ENCODE measurements at places on chromosomes 7 and 10.

DNA sequence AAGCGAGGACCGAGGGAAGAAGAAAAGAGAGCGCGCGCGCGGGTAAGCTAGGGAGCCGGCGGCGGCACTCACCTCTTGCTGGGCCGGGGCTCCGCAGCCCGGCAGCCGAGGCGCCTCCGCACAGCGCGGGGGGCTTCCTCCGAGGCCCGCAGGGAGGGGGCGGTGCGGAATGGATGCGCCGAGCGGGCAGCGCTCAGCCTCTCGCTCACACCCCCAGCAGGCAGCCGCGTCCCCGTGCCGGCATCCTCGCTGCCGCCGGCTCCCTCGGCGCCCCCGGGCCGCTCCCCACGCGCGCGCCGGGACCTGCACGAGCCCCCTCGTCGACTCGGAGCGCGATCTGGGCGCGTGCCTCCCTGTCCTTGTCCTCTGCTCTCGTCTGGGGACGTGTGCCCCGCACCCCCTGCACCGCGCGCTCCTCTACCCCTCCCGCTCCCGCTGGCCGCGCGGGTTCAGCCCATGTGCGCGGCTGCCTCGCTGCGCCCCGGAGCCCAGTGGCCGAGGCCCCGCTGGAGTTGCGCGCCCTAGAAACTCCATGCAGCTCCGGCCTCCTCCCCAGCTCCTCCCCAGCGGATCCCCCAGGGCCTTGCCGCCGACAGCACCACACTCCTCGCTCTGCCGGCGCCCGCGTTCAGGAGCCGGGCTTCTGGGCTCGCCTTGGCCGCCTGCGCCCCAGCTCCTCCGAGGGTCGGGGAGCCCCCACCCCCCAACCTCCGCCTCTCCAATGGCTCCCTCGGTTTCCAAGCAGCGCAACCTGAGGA lies 75.3 kb downstream of the CALN1 start:
- H3K4me3 ChIP-seq, result peak overlapping the region; percentile 85
- H3K27ac ChIP-seq, result no peak overlapping the region
- peaks cover 20% of the 10 kb centered on the region for H3K4me1 ChIP-seq
- H3K27me3 ChIP-seq, result peaks cover 54% of the 10 kb centered on the region
- peak; percentile 66 for DNase-seq

- no peak overlapping the region for H3K27ac ChIP-seq
- no peak for DNase-seq
- no peaks in the 10 kb centered on the region for H3K27me3 ChIP-seq
- H3K4me3 ChIP-seq, result no peak overlapping the region
Observed at GRCh38 chr7:15560968-15561367, 847 bp downstream of the AGMO start.

- no peak overlapping the region for H3K27ac ChIP-seq
- DNase-seq, result no peak
- H3K36me3 ChIP-seq, result no peaks in the 10 kb centered on the region
- peaks cover 34% of the 10 kb centered on the region for H3K27me3 ChIP-seq
Observed at GRCh38 chr7:132066761-132067171, 509.5 kb downstream of the PLXNA4 start.

GRCh38 chr10:30158325-30158960 lies 99.1 kb upstream of the JCAD start:
- no peak overlapping the region for H3K27ac ChIP-seq
- no peak overlapping the region for H3K4me3 ChIP-seq
- peaks cover 7% of the 10 kb centered on the region for H3K27me3 ChIP-seq
- peaks cover 10% of the 10 kb centered on the region for H3K4me1 ChIP-seq
- DNase-seq, result no peak
- no peaks in the 10 kb centered on the region for H3K36me3 ChIP-seq

DNA sequence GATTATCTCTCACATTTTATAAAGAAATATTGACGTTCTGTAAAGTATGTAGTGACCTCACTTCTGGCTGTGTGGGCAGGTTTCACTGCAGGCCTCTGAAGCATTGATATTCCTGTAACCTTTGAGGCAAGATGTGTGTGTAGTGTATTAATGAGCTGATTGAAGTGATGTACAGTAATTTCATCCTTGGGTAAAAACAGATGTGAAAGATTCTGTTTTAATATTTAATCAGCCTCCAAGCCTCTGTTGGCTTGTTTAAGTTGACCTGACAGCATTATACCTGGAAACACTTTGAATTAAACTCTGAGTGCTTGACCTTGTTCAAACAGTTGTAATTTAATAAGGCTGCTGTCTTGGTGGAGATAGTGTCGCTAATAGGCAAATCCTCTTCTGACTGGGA lies 74.9 kb downstream of the KAT6B start:
- peak overlapping the region; percentile 0 for H3K27ac ChIP-seq
- H3K4me1 ChIP-seq, result peaks cover 35% of the 10 kb centered on the region
- DNase-seq, result no peak
- H3K27me3 ChIP-seq, result no peaks in the 10 kb centered on the region
- H3K36me3 ChIP-seq, result peaks cover 3% of the 10 kb centered on the region

DNA sequence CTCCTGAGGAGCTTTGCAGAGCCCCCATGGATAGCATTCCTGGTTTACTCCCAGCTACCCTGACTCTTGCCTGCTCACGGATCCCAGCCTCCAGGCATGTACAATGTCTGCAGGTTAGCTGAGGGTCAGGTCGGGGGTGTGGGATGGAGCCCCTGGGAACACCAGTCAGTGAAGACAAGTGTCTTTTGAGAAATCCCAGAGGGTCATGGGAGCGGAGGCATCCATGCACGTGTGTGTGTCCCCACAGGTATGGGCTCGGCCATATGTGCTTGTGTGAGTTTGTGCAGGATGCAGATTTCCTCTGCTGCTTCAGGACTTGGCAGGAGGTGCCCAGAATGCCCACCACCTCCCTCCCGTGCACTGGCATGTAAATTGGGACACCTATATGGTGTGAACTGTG lies 28.3 kb upstream of the EN2 start:
- no peaks in the 10 kb centered on the region for H3K36me3 ChIP-seq
- H3K4me3 ChIP-seq, result no peak overlapping the region

DNA sequence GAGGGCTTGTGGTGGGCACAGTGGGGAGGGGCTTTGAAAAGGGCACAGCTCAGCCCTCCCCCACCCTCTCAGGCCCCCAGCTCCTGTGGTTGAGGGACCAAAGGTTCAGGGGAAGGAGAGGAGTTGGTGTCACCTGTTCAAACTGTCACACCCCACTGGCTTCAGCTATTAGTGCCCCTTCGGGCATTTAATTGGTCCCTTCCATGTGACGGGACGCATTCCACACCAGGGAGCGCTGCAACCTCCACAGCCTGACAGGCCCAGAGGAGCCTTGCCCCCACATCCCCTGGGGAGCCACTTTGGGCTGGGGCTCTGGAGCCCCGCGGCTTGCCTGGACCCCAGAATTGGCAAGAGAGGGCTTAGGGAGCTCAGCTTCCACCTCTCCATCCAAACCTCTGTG lies 75.7 kb downstream of the C10orf105 start:
- H3K36me3 ChIP-seq, result no peaks in the 10 kb centered on the region
- peaks cover 39% of the 10 kb centered on the region for H3K4me1 ChIP-seq
- DNase-seq, result peak; percentile 33

- no peaks in the 10 kb centered on the region for H3K27me3 ChIP-seq
- H3K36me3 ChIP-seq, result no peaks in the 10 kb centered on the region
- no peak for DNase-seq
- H3K27ac ChIP-seq, result peak overlapping the region; percentile 39
- H3K4me1 ChIP-seq, result peaks cover 24% of the 10 kb centered on the region
Observed at GRCh38 chr10:94043431-94043990, 49.8 kb downstream of the PLCE1 start.

GRCh38 chr10:72274213-72274729 lies 547 bp downstream of the DDIT4 start:
- peak overlapping the region; percentile 94 for H3K4me3 ChIP-seq
- H3K27me3 ChIP-seq, result no peaks in the 10 kb centered on the region
- peaks cover 66% of the 10 kb centered on the region for H3K4me1 ChIP-seq
- DNase-seq, result peak; percentile 55

DNA sequence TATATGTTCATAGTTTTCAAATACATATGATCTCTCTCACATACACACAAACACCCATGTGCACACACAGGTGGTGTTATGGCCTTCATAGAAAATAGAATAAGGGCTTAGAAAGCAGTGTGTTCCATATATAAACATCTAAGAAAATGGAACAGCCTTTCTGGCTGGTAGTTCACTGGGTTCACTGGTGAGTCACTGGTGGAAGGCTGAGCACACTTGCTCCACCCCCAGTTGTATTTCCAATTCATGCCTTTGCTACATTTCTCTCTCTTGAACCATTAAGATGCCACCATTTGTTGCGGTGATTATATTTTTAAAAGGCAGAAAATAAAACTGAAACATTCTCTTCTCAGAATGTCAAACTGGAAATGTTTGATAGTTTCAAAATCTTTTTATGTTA lies 252.1 kb downstream of the GLI3 start:
- H3K27me3 ChIP-seq, result peaks cover 3% of the 10 kb centered on the region
- H3K27ac ChIP-seq, result peak overlapping the region; percentile 95
- H3K4me1 ChIP-seq, result peaks cover 31% of the 10 kb centered on the region
- no peak overlapping the region for H3K4me3 ChIP-seq

Measured in nephron progenitor cell (in vitro differentiated cells).